ENCODE measurements at places on chromosomes 2 and 18.

GRCh38 chr2:239287461-239287860 is 113.4 kb downstream of the HDAC4 start:
- no peak for DNase-seq

DNA sequence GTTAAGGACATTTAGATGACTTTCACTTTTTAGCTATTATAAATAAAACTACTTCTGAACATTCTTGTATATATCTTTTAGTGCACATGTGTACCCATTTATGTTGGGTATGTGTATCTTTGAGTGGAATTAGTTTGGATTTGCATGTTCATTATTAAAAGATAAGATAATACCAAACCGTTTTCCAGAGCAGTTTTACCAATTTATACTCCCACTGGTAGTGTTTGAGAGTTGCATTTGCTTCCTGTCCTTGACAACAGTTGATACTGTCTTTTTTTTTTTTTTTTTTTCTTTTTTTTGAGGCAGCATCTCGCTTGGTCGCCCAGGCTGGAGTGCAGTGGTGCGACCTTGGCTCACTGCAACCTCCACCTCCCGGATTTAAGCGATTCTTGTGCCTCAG is 23.3 kb downstream of the SLC30A6 start:
- no peak for DNase-seq

GRCh38 chr2:98674233-98674964 is 56.5 kb downstream of the MGAT4A start:
- DNase-seq = no peak

DNA sequence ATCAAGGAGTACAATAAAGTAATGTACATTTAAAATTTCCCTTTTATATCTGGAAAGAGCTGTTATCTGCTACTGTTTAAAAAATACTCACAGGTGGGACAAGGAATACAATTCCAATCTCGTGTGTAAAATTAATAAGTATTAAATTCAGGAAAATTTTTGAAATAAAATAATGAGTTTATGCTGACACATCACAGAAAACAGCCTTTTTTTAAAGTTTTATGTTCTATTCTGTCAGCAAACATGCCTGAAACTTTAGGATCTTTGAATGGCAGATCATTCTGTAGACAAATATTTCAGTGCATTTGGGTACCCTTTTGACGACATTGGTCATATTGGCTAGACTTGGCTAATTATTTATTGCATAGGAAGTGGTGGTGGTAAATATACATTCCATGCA is 254.4 kb upstream of the ETAA1 start:
- DNase-seq = no peak

- DNase-seq = no peak
Measured at GRCh38 chr18:64752707-64753106, 603.8 kb upstream of the LINC00305 start.

- no peak for DNase-seq
Measured at GRCh38 chr2:138572318-138572717, 70.7 kb downstream of the SPOPL start.
